ENCODE measurements at places on chromosomes 4 and X.
A peak's percentile ranks its signal among the peaks of the same experiment; 100 is the strongest.

DNA sequence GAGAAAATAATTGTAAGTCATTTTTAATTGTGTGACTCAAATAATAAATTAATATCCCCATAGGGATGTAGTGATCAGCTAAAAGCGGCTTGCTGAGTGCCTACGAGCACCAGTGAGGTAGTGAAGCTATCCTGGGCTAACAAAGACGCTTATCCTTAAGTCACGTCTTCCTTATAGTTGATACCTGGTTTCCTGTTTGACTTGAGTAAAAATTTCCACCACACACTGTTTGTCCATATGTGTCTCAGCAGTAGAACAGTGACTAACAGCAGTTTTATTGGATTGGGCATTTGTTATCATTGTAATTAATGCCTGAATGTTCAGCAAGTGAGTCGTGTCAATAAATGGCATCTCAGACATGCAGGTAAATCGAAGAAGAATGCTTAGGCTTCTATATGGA, 241.1 kb downstream of the GRXCR1 start:
- no peak for DNase-seq

- DNase-seq, result no peak
These were observed 47.5 kb downstream of the PTPN13 start for GRCh38 chr4:86641516-86642090.

DNA sequence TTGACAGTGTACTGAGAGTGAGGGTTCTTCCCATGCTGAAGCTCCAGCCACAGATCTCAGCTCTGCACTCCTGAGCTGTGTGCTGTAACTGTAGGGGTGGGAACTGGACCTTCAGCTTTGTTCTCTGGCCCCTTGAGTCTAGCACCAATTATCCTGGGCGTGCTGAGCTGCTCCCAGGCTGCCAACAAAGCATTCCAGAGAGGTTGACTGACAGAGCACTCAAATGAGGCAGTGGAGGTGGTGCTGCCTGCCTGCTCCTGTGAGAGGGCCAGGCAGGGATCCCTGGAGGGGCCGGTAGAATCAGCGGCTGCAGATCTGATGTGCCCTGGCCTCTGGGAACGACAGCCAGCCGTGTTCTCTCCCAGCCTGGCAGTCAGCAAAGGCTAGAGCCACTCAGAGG, 375.7 kb upstream of the AADAT start:
- no peak for DNase-seq

DNA sequence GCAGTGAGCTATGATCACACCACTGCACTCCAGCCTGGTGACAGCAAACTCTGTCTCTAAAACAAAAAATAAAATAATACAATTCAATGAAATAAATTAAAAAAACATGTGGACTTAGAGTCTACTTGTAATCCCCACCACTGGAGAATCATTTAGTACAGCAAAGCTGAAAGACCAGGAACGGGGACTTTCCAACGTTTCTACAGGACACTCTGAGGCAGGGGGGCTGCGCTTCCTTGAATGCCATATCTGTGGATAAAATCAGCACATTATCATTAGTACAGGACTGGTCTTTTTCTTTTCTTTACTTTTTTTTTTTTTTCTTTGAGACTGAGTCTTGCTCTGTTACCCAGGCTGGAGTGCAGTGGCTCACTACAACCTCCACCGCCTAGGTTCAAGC, 124.8 kb downstream of the MXRA5 start:
- no peak for DNase-seq

GRCh38 chr4:7766661-7767345, 172.9 kb downstream of the AFAP1 start:
- DNase-seq, result no peak

DNA sequence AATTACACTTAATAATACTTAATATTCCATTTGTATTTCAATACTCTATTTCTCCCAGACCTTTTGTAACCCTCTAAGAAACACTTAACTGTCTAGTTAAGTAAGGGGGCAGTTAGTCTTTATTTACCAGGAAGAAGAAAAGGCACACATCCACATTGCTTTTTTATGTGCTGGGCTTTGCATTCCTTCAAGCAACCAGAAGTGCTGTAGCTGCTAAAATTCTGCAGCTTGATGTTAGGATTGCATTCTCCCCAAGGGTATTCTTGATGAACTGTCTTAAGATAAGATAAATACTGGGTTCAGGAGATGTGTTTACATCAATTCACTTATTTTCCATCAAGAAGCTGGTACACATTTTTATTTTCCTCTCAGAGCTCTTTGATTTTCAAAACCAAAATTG, 24.0 kb downstream of the ASIC5 start:
- DNase-seq, result no peak

GRCh38 chr4:1194010-1194900, 21.9 kb upstream of the SPON2 start:
- no peak for DNase-seq

DNA sequence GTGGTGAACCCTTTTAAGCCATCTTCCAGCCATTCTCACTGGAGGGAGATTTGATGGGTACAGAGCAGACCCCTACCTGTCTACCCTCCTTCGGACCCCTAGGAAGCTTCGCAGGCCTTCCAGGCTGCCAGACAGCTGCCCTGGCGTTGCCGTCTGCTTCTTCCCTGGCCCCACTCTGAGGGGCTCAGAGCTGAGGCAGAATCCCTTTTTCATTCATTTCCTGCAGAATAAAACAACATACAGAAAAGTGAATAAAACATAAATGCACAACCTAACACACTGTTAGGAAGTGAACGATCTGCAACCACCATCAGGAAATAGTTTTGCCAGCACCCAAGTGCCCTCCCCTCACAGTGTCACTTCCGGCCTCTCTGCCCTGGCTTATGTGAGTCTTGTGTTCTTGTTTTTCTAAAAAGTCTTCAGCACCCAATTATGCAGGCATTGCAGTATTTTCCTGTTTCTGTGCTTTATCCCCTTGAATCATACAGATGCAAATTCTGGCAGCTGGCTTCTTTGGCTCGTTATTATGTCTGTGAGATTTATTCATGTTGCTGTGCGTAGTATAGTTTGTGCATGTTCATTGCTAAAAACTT, 5.6 kb upstream of the ADD1 start:
- DNase-seq, result peak; percentile 45

DNA sequence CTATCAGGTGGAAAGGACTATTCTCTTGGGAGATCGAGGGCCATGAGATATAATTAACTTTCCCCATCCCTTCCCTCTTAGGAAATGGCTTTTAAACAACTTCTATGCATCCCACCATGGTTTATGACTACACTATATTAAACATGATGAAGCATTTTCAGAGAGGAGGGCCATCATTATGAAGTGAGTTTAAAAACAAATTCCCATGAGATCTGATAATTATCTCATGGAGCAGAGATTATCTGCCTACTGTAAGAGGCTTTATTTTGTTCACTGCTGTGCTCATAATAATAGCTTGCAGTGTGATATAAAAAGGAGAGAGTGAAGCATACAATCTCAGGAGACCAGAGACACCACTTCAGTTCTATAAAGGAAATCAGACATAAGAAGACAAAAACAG, 330.5 kb upstream of the ZFP42 start:
- no peak for DNase-seq

DNA sequence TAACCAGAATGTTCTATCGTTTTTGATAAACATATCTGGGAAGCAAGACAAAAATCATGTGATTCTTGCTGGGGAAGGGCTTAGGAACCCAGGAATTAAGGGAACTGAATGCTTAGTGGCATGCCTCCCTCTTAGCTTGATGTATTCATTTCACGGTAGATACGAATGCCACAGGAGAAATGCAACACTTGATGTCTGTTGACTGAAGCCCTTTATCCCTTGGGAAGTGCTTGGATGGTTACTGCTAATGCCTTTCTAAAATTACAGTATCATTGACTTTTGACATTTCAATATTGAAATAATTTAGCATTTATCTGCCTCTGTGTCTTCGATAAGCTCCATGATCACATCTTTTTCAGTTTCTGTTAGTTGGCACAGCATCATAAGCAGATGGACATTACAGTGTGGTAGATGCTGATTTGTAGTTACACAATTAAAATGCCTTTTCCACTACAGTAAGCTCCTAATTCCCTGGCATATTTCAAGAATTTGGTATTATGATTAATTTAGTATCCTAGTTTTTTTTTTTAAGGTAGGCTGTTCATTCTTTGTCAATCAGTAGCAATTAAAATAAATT, 226.7 kb downstream of the ARHGAP10 start:
- DNase-seq, result no peak

GRCh38 chr4:126548890-126549289, 1083.9 kb upstream of the INTU start:
- DNase-seq, result no peak

- no peak for DNase-seq
These were observed 245.9 kb upstream of the GIMD1 start for GRCh38 chr4:106614441-106614840.

DNA sequence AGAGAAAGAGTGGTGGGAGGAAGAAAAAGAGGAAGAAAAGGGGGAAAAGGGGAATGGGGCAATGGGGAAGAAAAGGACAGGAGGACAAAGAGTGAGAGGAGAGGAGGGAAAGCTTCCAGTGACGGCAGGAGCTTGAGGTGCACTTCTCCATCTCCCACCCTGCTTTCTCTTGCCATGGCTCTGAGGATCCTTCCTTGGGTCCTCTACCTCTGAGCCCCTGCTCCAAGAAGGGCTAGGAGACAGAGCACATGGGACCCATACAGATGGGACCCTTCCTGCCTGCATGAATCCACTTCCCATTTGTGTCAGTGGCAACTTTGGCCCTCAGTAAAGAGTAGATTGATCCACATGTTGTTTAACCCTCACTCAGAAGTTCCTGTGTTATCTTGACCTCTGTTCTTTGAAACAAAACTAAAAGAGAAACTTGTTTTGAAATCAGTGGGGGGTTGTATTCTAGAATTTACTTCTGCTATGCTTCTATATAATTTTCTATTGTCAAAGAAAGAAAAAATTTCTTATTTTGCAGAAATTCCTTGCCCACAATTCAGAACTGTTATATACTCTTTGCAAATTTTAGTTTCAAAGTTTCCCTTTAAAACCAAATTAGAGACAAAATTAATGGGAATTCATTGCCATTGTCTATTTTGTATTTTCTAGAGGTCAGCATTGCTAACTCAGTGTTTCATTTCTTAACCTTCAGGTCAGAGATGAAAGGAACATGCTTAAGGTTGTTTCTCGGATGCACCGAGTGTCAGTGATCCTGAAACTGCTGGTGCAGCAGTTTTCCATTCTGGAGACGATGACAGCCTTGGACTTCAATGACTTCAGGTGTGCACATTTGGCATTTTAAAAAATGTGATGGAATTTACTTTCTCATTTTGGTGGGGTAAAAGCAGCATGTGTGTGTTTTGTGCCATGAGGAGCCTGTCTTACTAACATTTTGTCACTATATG, 5.0 kb downstream of the TDO2 start:
- no peak for DNase-seq

GRCh38 chr4:7420661-7421040, 14.1 kb downstream of the PSAPL1 start:
- no peak for DNase-seq

DNA sequence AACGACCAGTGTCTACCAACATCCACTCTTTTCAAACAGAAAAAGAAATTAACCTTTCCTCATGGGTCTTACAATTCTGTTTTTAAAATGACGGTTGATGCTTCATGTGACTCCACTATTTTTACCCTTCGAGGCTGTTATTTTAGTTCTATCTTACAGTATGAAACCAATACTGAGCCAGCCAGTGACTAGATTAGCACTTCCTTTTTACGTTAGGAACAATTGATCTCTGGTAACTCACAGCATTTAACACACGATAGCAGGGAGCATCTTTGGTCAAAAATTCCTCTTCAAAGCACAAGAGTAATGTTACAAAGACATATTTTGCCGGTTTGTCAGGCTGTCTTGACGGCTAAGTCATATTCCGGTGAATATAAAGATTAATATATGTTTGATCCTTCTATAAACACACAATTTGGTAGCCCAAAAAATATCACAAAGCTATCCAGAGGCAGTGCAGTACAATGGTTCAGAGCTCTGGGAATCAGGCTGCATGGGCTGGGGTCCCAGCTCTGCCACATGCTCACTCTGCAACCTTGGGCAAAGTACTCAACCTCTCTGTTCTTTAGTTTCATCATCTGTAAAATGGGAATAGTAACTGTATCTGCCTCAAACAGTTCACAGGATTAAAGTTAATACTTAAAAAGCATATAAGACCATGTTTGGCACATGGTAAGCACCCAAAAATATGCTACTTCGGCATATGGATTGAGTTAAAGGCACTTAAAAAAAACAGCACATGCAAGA, 62.9 kb upstream of the TXK start:
- DNase-seq, result no peak

- no peak for DNase-seq
These were observed 644 bp downstream of the ERCC6L start for GRCh38 chrX:72238183-72238582.

DNA sequence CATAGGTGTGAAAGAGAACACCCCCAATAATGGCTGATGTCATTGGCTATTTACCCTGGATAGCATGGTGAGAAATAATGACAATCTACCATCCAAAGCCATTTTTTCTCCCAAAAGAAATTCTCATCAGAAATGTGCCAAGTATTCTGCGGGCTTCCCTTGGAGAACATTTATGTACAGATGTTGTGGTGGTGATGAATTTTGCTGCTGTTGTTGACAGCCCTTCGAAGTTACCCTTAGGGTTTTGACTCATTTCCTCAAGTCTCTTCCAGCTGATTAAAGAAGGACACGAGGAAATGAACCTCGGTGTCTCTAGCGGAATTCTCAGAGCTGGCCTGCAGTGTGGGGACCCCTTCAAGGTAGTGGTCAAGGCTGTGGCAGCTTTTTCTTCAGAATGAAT, 3.4 kb downstream of the KIT start:
- no peak for DNase-seq

- no peak for DNase-seq
These were observed 9.4 kb upstream of the COPS4 start for GRCh38 chr4:83025563-83025962.

- DNase-seq, result no peak
These were observed 244.7 kb upstream of the GK2 start for GRCh38 chr4:79652738-79653137.

DNA sequence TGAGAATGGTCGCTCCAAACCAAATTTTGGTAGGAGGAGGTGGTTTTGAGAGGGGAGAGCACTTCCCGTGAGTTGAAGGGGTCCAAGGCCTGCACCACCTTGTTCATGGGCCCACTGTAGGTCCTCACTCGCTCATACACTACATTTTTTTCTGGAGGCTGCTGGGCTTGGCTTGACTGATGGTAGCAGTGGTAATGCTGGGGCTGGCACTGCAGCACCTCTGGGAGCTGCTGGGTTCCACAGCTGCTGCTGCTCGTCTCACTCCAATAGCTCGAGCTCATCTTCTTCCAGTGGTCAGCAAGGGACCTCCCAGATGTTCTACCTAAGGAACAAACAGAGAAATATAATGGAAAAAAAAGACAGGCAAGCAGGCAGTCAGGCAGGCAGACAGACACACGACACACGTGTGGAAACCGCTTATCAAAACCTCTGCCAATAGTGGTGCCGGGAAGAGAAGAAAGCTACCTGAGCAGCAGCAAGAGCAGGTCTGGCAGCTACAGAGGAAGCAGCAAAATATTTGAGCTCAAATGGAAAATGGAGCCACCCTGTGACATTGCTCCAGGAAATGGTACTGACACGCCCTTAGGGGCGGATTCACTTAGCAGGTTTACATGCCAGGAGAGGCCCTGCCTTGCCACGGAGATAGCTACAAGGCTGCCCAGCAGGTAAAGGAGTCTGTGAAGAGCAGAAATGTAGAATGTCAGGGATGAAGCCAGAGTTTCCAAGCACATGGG, at the start of gene POF1B:
Gene POF1B, minus strand, starts transcription at position 492 of the 734 bp plus-strand sequence. Its CDS starts 211 bp downstream, at position 281.
- DNase-seq, result no peak

Data from stimulated activated CD8-positive, alpha-beta memory T cell treated with anti-CD3 and anti-CD28 coated beads, Interleukin-12 subunit alpha, Interleukin-12 subunit beta, amount 100 ng/mL, for 4 hours (primary cell).